Activated T-cell treated with anti-CD3 and anti-CD28 coated beads for 4 hours (primary cell): ENCODE measurements at places on chromosomes 2 and 18.
A peak's percentile ranks its signal among the peaks of the same experiment; 100 is the strongest.

DNA sequence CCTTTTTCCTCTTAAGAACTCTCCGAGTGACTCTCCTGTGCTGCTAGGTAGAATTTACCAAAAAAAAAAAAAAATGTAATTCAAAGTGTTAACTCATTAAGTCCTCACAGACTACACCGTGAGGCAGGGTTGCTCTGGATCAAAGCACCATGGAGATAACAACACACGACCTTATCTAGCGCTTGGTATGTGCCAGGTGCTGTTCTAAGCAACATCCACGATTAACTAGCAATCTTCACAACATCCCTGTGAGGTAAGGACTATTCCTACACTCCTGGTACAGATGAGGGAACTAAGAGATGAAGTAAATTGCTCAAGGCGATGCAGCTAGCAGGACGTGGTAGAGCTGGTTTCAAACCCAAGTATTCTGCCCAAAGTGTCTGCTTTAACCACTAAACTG, 1.8 kb downstream of the MOGAT1 start:
- no peak for DNase-seq

GRCh38 chr2:55162284-55163006, 69.6 kb downstream of the CLHC1 start:
- no peak for DNase-seq

- no peak for DNase-seq
Observed at GRCh38 chr2:150182566-150183235, 304.8 kb downstream of the RND3 start.

- DNase-seq: no peak
Observed at GRCh38 chr2:206805887-206806607, 40.6 kb downstream of the FASTKD2 start.

GRCh38 chr2:234954551-234954992, 2.8 kb downstream of the SH3BP4 start:
- DNase-seq: no peak

GRCh38 chr2:50263728-50264127, 768.2 kb downstream of the NRXN1 start:
- DNase-seq: no peak

DNA sequence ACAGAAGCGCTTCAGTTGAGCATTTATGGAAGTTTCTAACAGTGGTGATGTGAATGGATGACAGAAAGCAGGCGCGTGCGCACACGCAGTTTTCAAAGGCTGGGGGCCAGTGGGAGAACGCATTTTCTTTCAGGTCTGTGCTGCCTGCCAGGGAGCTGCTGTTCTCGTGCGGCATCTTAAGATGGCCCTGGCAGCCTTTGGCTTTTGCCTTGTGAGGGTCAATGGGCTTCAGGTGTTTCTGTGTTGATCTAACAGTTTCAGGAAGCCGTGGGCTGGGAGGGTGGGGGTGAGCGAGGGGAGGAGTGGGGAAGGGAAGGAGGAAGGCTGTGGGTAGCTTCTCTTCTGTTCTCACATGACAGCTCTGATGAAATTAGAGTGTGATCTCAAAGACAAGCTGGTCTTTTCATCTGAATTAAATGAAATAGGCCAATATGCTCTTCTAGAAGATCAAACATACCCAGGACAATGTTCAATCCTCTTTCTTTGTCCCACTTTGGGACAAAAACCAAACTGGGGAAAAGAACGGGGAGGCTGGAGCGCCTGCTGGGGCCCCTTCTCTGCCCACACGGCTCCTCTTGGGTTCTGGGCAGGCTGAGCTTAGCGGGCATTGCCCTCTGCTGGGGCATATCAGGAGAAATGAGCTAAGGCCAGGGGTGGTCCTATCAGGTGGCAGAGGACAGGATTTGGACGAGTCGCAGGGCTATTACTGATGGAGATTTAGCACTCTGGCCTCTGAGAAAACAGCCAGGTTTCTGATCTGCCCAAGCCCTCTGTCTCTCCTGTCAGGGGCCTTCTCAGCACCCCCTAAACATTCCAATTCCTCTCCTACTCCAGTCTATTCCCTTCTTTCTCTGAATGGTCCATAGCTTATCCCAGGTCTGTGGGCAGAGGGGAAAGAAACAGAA, 126.2 kb upstream of the LGALSL start:
- peak; percentile 40 for DNase-seq

DNA sequence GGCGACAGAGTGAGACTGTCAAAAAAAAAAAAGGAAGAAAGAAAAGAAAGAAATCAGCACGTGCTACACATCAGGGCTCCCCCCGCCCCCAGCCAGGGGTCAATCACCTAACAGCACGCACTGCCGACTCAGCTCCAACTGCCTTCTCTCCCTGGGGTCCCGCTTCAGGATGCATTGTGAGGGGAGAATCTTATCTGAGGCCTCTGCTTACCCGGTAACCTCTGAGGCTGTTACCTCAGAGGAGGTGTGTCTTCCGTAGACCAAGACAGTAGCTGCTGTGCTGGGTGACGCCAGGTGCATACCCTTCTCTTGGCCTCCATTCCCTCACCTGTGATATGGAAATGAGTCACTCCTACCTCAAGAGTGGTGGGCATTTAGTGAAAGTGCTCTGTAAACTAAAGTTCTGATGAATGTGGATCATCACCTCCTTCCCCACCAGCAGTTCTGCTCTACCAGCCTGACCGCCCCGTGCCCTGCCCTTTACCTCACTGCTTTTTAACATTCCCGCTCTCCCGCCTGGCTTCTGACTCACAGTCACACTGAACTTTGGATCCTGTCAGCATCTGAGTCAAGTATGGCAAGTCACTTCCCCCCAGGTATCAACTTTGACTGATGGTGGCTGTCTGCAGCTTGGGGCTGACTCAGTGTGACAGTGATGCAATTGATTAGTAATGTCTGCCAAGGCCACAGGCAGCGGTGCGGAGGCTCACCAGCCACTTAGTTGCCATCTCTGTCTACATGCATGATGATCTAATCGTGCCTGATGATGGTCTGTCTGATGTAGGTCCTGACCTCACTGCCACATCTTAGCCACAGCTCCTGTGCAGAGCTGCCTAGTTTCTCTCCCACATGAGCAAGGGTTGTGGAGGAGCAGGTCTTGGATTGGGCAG, 20.1 kb downstream of the ARID5A start:
- DNase-seq: no peak

- DNase-seq: no peak
Observed at GRCh38 chr18:24078391-24078790, 60.5 kb upstream of the CABYR start.

DNA sequence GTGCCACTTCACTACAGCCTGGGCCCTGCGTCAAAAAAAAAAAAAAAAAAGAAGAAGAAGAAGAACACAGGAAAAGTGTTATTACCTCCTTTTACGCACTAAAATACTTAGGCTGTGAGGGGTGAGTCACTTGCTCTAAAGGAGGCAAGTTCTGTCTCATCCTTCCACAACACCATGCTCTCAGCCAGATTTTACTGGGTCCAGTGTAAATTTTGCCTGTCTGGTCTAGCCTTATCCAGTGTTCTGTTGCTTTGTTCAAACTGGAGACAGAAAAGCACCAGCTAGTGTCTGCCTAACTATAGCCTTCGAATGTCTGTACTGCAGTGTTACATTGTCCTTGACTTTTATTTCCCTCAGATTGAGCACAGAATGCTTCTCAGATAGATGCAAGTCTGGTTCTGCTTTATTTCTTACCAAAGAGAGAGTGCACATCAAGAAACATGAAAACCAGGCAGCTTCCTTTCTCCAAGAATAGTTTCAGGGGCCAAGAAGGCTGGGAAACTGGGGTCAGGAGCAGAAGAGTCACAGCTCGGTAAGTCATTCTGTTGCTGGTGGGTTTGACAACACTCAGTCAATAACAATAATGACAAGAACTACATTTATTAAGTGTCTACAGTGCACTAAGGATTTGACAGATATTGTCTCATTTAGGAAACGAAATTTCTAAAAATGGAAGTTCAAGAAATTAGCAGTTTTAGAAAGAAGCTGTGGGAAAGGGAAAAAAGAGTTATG, 3.1 kb upstream of the MSGN1 start:
- DNase-seq: no peak

GRCh38 chr2:197209742-197210408, 100.7 kb downstream of the ANKRD44 start:
- no peak for DNase-seq

GRCh38 chr2:237496428-237496827, 9.4 kb downstream of the MLPH start:
- no peak for DNase-seq

- DNase-seq: no peak
Observed at GRCh38 chr2:219289195-219289536, 10.0 kb downstream of the DNAJB2 start.

GRCh38 chr18:39647627-39648534, 2082.3 kb upstream of the CELF4 start:
- no peak for DNase-seq

DNA sequence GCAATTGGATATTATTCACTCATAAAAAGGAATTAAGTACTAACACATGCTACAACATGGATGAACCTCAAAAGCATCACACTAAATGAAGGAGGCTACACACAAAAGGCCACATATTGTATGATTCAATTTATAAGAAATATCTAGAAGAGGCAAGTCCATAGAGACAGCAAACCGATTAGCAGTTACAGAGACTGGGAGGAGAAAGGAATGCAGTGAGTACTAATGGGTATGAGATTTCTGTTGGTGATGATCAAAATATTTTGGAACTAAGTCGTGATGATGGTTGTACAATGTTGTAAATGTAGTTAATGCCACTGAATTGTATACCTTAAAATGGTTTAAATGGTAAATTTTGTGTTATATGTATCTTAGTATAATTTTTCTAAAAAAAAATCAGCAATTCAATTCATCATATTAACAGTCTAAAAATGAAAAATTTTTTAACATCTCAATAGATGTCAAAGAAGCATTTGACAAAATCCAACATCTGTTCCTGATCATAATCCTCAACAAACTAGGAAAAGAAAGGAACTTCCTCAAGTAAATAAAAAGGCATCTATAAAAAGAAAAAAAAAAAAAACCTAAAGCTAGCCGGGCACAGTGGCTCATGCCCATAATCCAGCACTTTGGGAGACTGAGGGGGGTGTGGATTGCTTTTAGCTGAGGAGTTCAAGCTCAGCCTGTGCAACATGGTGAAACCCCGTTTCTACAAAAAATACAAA, 98.1 kb downstream of the TGIF1 start:
- no peak for DNase-seq

GRCh38 chr2:156739301-156739700, 303.1 kb downstream of the GPD2 start:
- no peak for DNase-seq

DNA sequence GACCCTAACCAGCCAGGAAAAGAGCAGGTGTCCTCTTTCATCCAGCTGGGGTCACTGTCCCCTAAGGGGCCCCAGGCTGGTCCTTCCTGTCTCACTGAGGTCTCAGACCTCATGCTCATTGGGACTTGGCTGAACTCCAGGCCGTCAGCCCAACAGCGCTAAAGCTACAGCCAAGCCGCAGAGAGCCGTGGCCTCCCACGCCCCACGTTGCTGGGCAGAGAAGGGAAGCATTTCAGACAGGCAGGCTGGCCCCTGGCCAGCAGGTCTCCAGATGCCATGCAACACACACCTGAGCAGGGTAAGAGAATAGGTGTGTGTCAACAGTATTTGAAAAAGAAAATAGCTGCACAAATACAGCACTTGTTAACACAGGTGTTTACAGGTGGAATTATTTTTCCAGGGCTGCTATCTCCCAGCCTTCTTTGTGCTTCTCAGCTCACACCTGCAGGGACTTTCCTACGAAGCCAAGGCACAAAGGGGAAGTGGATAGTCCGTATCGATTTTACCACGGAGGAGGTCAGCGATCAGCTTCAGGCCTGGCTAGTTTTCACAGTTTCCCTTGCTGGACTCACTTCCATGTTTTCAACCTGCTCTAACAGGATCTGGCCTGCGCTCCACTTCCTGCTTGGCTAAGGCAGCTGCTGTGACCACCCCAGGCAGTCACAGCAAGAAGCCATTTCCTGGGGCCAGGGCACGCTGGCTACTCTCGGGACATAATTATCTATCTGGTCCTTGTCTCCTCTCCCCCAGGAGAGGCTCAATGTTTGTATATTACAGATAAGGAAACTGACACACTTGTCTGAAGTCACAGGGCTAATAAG, 156.1 kb upstream of the ID2 start:
- no peak for DNase-seq

GRCh38 chr18:61549416-61549815, 216.2 kb downstream of the CDH20 start:
- no peak for DNase-seq

GRCh38 chr2:167187978-167188967, 300.0 kb downstream of the XIRP2 start:
- DNase-seq: no peak

GRCh38 chr2:48085888-48086287, 179.6 kb upstream of the FBXO11 start:
- DNase-seq: no peak

GRCh38 chr18:12944709-12945108, 3.1 kb upstream of the SEH1L start:
- DNase-seq: no peak

- no peak for DNase-seq
Observed at GRCh38 chr2:224976629-224977525, 65.4 kb downstream of the DOCK10 start.

DNA sequence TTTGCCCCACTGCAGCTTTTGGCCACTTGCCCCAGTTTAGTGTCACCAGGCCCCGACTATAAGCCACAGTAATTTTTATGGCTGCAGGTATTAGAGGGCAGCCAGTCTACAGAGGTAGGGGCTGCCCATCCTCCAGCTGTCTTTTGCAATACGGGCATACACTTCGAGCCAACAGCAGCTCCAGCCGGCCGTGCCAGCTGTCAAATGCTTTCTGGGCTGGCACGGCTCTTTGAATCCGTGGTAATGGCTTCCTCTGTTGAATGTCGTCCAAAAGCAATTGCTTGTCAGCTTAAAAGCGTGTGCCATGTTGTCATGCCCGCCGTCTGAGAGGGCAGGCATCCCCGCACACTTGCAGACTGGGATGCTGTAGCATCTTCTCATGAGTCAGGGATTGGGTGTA, 41.3 kb downstream of the BCL2L11 start:
- DNase-seq: no peak

DNA sequence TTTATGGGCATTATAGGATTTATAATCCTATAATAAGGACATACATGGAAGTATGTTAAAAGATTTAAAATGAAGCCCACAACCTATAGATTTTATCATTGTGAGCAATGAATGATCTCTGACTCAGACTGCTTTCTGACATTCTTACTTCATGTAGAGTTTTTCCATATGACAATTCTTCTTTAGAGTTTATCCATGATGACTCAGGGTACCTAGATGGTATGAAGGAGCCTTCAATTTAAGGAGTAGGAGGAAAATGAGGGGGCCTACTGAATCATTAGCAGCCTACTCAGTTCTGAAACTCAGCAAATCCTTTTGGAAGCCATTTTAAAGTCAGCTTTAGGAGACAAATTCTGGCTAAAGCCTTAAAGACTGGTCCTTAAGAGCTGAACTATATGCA, 10.4 kb downstream of the PELI1 start:
- no peak for DNase-seq

- no peak for DNase-seq
Observed at GRCh38 chr18:53070788-53071187, 730.8 kb downstream of the DCC start.

- DNase-seq: no peak
Observed at GRCh38 chr18:7190547-7191156, 40.2 kb upstream of the LRRC30 start.

- DNase-seq: no peak
Observed at GRCh38 chr18:23756590-23757436, 67.6 kb downstream of the LAMA3 start.

GRCh38 chr2:44168681-44169154, at the start of gene PPM1B:
PPM1B (plus strand) TSS chr2:44168875; CDS start chr2:44201200, 32,325 bp downstream.
- peak; percentile 98 for DNase-seq

- DNase-seq: no peak
Observed at GRCh38 chr2:176166272-176166671, 9.2 kb downstream of the HOXD3 start.

GRCh38 chr2:120161190-120161589, 62.0 kb downstream of the TMEM185B start:
- DNase-seq: no peak

GRCh38 chr18:28161608-28162599, 15.0 kb downstream of the CDH2 start:
- DNase-seq: no peak
